ENCODE measurements at places on chromosomes 2 and 18.

- no peaks in the 10 kb centered on the region for H3K4me1 ChIP-seq
- DNase-seq, result no peak
- H3K36me3 ChIP-seq, result no peaks in the 10 kb centered on the region
- peaks cover 30% of the 10 kb centered on the region for H3K27me3 ChIP-seq
- no peak overlapping the region for H3K27ac ChIP-seq
- H3K4me3 ChIP-seq, result no peak overlapping the region
These were observed 4.3 kb downstream of the ATP6V1B1 start for GRCh38 chr2:70939839-70940580.

GRCh38 chr2:42932271-42933151, 140.1 kb upstream of the HAAO start:
- peak overlapping the region; percentile 80 for H3K27ac ChIP-seq
- peaks cover 74% of the 10 kb centered on the region for H3K4me1 ChIP-seq
- no peaks in the 10 kb centered on the region for H3K27me3 ChIP-seq
- no peak overlapping the region for H3K4me3 ChIP-seq

DNA sequence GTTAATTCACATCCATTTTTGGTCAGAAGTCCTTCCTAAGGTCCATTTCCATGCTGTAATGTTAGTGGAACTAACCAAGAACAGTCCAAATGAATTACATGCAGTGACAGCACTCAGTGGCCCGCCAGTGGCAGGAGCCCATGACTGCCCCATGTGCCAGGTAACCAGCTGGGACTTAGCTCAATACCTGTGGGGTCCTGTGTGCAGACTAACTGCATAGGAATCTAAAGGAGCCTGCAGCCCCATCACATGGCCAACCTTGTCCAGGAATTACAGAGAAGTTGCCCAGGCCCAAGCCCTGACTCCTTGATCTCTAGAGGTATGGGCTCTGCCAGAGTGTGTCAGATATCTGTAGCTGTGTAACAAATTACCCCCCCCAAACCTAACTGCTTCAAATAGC, 35.4 kb upstream of the GPR17 start:
- no peak overlapping the region for H3K27ac ChIP-seq
- DNase-seq, result peak; percentile 1
- no peaks in the 10 kb centered on the region for H3K27me3 ChIP-seq
- no peaks in the 10 kb centered on the region for H3K4me1 ChIP-seq

GRCh38 chr2:134773759-134774742, 55.3 kb upstream of the TMEM163 start:
- H3K4me1 ChIP-seq, result no peaks in the 10 kb centered on the region
- no peaks in the 10 kb centered on the region for H3K36me3 ChIP-seq
- no peak overlapping the region for H3K4me3 ChIP-seq
- peak; percentile 25 for DNase-seq
- no peaks in the 10 kb centered on the region for H3K27me3 ChIP-seq

DNA sequence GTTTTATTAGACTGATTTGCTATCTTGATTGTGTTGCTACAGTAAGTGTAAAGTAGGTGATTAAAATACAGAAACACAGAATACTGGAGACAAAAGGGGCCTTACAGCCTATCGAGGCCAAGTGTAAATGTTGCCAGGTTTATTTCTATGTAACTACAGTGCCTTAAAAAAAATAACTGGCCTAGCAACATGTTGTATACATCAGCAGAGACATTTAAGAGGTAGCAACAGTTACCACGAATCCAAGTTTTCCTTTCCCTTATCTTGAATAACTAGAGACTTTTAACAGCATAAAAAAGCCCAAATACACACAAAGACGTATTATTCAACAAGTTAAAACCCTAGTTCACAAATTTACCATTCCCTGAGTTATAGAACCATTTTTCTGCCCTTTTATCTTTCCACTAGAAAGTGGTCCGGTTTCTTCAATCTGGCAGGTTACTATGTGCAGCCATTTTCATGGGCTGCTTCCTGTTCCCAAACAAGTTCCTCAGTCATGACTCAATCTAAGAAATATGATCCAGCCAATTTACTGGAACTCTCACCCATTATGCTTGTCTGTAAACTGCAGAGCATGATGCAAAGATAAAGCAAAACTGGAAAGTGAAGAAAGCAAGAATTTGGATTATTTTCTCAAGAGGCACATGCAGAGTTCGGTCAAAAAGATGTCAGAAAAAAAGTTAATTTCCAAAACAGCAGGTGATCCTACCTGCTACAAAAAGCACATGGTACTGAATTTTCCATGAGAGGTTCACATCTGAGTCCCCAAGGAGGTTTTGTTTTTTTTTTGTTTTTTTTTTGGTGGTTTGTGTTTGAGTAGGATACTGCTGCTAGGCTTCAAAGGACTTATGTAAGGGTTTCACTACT, 22.2 kb downstream of the NFE2L2 start:
- no peaks in the 10 kb centered on the region for H3K27me3 ChIP-seq
- peak overlapping the region; percentile 92 for H3K27ac ChIP-seq

- H3K27me3 ChIP-seq, result no peaks in the 10 kb centered on the region
- no peak for DNase-seq
- H3K27ac ChIP-seq, result no peak overlapping the region
- H3K36me3 ChIP-seq, result no peaks in the 10 kb centered on the region
- H3K4me3 ChIP-seq, result no peak overlapping the region
These were observed 188.3 kb upstream of the STON1 start for GRCh38 chr2:48341551-48342133.

DNA sequence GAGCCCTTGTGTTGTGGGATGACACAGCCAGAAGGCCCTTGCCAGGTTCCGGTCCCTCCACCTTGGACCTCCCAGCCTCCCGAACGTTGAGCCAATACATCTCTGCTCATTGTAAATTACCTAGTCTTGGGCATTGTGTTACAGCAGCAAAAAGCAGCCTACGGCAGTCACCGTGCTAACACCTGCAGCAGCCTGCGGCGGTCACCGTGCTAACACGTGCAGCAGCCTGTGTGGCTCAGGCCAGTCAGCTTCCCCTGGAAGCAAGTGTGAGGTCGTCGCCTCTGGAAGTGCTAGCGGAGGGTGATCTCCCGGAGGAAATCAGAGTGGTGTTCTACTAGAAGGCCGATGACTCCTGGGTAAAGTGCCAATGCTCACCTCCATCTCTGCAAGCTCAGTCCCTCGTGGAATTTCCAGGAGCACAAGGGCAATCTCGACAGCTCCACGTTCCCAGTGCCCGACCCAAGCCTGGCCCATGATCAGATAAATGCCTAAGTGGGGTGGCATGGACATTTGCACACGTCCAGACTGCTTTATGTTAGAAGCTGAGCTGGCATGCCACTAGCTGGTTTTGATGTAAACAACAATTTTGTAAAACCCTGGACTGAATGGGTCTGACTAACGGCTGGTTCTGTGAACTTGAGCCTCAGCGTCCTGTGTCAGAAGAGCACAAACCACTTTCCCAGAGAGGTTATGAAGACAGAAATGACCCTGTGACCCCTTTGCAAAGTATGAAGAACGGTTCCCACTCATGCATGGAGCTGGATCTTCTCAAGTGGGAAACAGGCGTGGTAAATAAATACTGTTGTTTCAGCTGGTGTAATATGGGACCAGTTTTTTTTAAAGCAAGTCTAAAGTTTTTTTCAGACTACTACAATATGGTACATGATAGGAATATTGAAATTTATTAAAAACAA, 11.4 kb upstream of the CNDP1 start:
- H3K27ac ChIP-seq, result no peak overlapping the region
- no peak for DNase-seq
- H3K27me3 ChIP-seq, result no peaks in the 10 kb centered on the region
- no peak overlapping the region for H3K4me3 ChIP-seq
- H3K36me3 ChIP-seq, result no peaks in the 10 kb centered on the region
- no peaks in the 10 kb centered on the region for H3K4me1 ChIP-seq

GRCh38 chr2:173854840-173855239, 110.3 kb downstream of the SP3 start:
- no peak for DNase-seq
- no peaks in the 10 kb centered on the region for H3K36me3 ChIP-seq
- H3K27me3 ChIP-seq, result no peaks in the 10 kb centered on the region
- no peak overlapping the region for H3K4me3 ChIP-seq
- no peak overlapping the region for H3K27ac ChIP-seq

Measured in hepatocyte (in vitro differentiated cells).